ENCODE measurements at places on chromosomes 6 and 20.
A peak's percentile ranks its signal among the peaks of the same experiment; 100 is the strongest.

DNA sequence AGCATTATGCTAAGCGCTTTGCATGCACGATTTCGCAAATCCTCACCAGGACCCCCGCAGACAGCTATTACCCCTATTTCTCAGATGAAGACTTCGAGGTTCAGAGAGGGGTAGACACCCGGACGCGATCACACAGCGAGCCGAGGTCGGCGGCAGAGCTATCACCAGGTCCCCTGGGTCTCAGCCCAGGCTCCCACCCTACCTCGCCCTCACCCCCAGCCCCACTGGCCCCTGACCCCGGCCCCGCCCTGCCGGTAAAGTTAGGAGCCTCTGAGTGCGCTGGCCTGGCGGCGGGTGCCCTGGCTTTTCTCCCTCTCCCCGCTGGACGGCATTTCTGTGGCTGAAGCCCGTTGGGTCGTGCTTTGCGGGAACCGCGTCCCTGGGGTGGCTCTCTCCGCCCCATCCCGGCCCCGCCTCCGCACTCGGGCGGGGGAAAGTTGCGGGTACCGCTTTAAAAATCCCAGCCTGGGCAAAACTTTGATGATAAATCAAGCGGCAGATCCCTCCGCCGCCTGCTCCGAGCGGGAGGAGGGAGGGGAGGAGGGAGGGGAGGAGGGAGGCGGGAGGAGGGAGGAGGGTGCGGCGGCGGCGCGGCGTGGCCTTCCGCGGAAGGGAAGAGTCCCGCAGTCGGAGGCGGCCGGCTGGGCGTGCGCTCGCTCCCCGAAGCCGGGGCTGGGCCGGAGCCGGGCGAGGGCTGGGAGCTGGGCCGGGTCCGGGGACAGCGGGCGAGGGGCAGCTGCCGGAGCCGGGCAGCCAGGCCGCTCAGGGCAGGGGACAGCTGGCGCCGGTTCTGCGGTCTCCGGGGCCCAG, at the start of gene VSTM2L:
VSTM2L (plus strand) TSS at position 624 of the 810 bp plus-strand sequence. CDS start 224 bp downstream, outside the sequence.
- peak; percentile 39 for DNase-seq

- no peak for DNase-seq
Measured at GRCh38 chr6:79989641-79990040, 14.8 kb upstream of the TTK start.

DNA sequence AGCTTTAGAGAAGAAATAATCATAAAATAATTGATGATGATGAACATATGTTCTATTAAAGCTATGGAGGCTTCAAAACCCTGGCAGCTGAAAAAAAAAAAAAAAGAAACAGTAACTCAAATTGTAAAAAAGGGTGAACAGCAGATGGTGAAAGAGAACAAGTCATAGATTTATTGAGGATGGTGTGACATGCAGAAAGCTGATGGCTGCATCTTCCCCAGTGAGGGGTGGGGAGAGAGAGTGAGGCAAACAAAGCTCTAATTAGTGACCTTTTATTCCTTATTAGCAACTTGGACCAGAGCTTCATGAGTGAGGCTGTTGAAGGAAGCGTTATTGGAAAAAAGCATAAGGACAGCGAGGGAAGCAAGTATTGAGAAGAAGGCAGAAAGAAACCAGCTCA, 191.7 kb downstream of the EDN1 start:
- no peak for DNase-seq

DNA sequence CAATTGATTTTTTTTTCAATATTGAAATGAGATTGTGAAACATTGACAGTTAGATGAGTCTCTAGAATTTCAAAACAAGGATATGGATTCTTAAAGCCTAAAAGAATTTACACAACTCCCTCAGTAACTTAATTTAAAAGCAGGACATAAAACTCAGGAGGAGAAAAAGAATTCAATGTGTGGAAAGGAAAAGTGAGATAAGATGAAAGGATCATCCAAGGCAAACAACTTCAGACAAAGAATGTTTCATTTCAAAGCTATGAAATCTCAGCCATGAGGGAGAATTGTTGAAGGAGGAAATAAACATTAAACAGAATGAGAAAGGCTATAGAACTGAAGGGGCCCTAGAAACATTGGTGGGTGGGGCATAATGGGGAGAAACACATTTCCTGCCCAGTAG, 191.7 kb upstream of the NOX3 start:
- DNase-seq, result no peak

GRCh38 chr6:12729467-12729866, 12.9 kb downstream of the PHACTR1 start:
- no peak for DNase-seq

GRCh38 chr6:56002336-56002735, 126.9 kb upstream of the BMP5 start:
- no peak for DNase-seq

DNA sequence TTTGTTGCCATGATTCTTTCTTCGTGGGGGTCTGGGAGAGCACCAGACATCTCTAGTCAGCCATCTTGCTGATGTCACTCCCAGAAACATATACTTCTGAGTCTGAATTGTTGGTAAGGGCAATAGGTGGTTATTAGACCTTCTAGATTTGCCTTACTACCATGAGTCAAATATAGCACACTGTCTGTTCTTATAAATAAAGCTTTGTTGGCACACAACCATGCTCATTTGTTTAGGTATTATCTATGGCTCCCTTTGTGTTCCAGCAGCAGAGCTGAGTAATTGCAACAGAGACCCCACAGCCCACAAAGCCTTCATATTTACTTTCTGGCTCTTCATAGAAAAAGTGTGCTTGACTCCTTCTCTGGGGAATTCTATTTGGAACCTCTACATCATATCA, 62.9 kb downstream of the CDH26 start:
- DNase-seq, result no peak

- no peak for DNase-seq
Measured at GRCh38 chr20:51402201-51402600, 140.3 kb downstream of the NFATC2 start.

DNA sequence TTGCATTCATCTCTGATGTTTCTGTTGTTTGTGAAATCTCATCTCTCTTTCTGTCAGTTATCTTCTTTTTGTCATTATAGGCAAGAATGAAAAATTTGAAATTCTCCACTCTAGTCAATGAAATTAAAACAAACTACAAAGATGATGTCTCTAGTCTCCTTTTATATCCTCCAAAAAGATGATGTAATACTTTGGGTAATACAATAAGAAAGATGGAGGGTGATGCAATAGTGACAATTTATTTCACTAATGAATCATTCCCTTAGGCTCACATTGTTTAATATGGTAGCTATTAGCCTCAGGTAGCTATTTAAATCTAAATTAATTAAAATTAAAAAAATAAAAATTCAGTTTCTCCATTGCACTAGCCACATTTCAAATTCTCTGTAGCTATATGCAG, 145.4 kb downstream of the UST start:
- DNase-seq, result no peak

DNA sequence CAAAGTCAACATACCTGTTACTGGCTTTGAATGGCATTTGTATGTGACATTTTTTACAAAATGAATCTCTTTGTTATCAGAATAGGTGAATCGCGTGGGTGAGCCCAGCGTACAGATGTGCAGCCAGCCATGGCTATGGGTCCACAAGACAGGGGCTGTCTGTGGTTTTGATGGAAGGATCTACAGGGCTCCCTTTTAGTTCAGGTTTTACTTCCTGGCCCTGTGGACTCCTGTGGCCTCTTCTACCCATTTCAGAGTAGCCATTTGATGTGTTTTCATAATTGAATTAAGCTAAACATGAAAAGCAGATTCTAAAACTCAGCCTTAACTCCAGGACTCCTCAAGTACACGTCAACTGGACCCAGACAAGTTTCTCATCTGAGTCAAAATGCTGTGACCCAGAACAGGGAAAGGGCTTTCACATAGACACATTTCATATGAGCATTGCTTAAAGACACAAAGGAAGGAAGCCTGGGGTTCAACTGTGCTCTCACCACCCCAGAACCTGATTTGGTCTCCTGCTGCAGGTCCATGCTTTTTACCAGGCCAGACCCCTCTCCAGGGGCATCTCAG, 105.3 kb upstream of the NAA20 start:
- no peak for DNase-seq

- DNase-seq, result no peak
Measured at GRCh38 chr6:7282097-7282906, 30.7 kb downstream of the SSR1 start.

DNA sequence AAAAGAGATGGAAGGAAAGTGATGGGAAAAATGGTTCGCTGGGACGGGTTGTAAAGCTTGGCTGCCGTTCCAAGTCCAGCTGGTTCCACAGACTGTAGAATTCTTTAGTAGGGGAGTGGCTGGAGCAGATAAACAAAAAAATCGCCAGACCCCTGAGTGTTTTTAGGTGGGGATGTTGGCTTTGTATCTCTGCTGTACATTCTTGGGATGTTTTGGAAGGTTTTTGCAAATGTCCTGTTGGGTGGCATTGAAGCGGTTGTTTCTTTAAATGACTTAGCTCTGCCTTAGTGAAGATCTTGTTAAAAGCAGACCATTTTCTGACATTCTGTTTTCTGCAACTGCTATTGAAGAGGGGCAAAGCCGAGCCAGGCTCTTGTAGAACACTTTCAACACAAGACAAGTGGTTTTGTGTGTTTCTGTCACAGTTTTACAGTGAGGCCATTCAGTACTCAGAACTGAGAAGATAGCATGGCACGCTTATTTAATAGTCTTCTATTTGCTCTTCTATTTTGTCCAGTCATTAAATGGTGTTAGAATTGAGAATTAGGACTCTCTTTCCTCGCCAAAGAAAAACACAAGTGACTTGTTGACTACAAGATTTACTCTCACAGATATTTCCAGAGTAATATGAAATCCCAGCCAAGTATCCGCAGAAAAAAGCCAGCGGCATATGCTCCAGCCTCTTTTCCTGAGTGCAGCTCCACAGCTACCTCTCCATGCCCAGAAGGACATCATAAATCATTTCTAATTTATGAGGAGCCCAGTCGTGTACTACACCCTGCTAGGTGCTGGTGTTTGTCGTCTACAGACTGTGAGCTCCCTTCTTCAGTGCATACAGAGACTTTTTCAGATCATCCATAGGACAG, 65.8 kb downstream of the PHACTR2 start:
- no peak for DNase-seq

- no peak for DNase-seq
Measured at GRCh38 chr6:22222469-22222868, 74.4 kb downstream of the PRL start.

GRCh38 chr20:19555726-19556125, 202.3 kb upstream of the RIN2 start:
- DNase-seq, result no peak

- no peak for DNase-seq
Measured at GRCh38 chr20:37579106-37579505, 51.4 kb upstream of the BLCAP start.

DNA sequence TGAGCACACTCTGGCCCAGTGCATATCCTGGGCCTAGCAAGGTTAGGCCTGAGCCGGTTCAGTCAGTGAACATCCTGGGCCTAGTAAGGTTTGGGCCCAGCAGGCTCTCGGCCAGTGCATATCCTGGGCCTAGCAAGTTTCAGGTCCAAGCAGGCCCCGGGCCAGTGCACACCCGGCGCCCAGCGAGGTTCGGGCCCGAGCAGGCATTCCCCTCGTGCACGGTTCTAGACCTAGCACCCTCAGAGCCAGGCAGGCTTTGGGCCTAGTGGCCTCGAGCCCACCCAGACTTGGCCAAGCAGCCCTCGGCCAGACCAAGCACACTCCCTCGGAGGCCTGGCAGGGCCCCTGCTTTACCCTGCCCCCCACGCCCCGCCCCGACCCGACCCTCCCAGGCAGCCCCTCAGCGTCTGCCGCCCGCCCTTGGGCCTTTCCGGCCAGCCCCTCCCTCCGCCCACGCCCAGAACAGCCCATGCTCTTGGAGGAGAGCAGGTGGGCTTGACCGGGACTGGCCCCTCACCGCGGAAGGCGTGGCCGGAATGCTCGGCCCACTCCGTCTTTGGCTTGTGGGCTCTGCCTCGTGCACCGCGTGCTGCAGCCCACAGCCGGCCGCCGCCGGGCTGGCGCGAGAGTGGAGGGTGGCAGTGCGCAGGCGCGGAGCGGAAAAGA, at the start of gene CTCFL:
CTCFL (minus strand) TSS at position 630 of the 666 bp plus-strand sequence. CDS start 935 bp downstream, outside the sequence.
- DNase-seq, result no peak

DNA sequence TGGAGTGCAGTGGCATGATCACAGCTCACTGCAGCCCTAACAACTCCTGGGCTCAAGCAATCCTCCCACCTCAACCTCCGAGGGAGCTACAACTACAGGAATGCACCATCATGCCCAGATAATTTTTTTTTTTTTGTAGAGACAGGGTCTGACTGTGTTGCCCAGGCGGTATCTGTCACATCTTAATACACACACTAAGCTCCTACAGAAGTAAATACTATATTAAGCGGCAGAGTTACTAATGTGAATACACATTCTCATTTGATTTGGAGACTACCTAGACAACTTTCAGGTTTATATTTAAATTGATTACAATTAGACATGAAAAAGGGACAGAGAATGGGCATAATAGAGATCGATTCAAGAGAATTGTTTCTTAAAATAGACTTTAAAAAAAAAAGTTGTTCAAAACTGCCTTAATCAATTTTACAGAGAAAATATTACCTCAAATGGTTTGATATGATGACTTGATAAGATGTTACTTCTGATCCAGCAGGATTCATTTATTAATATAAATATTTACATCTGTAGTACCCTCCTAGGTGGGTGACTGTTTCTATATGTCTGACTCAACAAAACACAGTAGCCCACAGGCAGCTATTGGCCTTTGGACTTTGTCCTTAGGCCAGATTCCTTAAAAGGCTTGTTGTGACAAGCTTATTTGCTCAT, 7.1 kb upstream of the LOC128125822 start:
- DNase-seq, result no peak

DNA sequence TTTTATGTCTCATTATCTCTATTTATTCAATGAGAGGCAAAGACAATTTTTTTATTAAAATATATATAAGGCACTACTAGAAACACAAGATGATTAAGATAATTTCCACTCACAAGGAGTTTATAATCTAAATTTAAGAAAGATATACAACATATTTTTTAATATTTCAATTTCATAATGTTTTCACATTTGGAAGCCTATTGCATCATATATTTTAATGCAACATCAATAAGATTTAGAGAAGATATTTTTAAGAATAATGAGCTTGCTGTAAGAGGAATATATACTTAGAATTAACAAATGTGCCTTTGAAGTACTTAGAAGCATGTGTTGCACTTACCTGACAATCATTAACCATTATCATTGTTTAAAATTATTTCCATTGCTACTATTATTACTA, 597.7 kb upstream of the BTBD3 start:
- no peak for DNase-seq

GRCh38 chr6:132566404-132566803, 3.7 kb upstream of the TAAR6 start:
- no peak for DNase-seq

DNA sequence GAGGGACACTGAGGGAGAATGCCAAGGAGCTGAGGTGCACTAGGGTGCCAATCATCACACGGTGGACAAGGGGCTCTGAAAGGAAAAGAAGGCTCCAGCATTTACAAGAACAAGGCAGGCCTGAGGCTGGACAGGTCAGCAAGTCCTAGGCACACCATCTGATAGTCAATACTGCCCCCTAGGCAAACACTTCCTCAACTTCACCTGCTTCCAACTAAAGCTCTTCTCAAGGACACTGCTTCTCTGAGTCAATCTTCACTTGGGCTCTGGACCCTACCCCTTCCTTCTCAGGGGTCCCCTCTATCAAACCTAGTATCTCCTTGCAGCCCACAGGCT, 37.7 kb upstream of the SLC4A11 start:
- DNase-seq, result no peak

Data from neural crest cell (in vitro differentiated cells).